CD4-positive, alpha-beta T cell treated with Interleukin-10 for 1 hour (primary cell): ENCODE measurements at places on chromosomes 6 and 20.

- DNase-seq, result no peak
These were observed 27.0 kb upstream of the SERPINB1 start for GRCh38 chr6:2868637-2869036.

DNA sequence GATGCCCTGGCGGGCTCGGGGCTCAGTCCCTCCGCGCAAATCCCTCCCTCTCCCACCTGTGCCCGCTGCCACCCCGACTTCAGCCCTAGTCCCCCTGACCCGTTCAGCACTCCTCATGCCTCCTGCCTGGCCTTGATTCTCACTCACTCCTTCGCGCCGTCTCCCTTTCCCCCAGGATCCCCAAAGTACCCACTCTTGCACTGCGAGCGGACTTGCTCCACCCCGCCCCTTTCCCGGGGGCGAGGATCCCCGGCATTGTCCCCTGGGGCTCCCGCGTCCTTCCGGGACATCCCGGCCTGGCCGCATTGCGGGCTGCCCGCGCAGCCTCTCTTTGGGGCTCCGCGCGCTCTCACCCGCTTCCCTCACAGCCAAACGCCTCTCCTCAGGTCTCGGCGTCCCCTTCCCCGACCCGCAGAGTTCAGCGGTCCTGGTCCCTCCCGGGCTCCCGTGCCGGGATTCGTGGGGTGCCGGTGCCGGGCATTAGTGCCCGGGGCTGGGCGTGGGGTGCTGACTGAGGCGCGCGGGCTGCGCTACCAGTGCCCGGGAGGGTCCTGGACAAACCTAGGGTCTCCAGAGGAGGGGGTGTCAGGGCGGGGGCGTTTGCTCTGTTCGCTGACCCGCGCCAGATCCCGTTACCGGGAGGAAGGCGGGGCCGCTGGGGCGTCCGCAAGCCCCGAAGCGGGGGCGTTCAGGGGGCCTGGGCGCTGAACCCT, 45.5 kb upstream of the SUPT3H start:
- DNase-seq, result no peak

- no peak for DNase-seq
These were observed 86.2 kb upstream of the CNKSR3 start for GRCh38 chr6:154596701-154597100.

DNA sequence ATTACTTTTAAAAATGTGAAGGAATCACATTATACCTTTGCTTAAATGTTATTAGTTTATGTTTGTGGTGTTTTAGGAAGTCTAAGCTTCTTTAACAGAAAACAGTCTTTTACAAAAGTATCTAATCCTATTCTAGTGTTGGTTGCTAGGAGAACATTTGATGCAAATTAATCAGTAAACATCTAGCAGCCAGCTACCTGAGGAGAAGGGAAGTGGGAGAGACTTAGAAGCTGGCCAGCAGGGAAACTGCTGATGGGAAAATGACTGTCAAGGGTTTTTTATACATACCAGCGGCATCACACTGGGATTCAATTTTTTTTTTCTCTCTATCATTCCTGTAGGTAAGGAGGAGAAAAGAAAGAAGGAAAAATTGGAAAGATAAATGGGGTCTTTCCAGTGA, 686.0 kb upstream of the MMS22L start:
- no peak for DNase-seq

GRCh38 chr6:156126535-156126934, 650.6 kb upstream of the ARID1B start:
- no peak for DNase-seq
